ENCODE measurements at places on chromosomes 5 and 9.
A peak's percentile ranks its signal among the peaks of the same experiment; 100 is the strongest.

DNA sequence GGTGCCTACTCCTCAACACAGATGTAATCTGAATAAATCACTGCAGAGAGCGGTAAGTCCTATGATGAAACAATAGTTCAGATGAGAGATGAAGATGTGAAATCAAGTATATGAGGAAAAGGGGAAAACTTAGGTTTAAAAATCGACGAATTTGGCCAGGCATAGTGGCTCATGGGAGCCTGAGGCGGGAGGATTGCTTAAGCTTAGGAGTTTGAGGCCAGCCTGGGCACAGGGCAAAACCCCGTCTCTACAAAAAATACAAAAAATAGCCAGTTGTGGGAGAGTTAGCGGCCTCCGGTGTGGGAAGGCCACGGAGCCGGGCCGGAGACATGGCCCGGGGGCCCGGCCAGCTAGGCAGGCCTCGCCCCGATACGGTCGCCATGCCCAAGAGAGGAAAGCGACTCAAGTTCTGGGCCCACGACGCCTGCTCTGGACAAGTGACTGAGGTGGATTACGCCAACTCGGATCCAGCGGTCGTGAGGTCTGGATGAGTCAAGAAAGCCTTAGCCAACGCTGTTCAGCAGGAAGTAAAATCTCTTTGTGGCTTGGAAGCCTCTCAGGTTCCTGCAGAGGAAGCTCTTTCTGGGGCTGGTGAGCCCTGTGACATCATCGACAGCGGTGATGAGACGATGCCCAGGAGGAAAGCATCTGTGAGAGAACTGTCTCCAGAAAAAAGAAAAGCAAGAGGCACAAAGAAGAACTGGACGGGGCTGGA, 62.8 kb upstream of the SUB1 start:
- DNase-seq: no peak

GRCh38 chr5:55699041-55699688, 13.0 kb downstream of the SLC38A9 start:
- DNase-seq: no peak

DNA sequence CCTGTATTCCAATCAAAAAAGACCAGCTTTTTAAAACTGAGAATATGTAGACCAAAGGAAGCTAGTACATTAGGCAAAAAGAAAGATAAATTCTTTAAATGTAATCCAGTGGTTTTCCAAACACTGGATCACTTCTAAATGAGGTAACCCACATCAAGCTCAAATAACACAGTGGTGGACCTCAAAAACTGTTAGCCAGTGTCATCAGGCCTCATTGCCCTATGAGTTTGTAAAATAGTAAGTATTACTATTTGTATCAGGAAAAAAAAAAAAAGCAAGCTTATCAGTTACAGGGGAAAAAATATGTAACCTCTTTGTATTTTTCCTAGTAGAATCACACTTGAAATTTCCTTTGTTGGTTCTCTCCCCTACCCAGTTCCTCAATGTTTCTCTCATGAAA, 6.7 kb downstream of the MTX3 start:
- no peak for DNase-seq

DNA sequence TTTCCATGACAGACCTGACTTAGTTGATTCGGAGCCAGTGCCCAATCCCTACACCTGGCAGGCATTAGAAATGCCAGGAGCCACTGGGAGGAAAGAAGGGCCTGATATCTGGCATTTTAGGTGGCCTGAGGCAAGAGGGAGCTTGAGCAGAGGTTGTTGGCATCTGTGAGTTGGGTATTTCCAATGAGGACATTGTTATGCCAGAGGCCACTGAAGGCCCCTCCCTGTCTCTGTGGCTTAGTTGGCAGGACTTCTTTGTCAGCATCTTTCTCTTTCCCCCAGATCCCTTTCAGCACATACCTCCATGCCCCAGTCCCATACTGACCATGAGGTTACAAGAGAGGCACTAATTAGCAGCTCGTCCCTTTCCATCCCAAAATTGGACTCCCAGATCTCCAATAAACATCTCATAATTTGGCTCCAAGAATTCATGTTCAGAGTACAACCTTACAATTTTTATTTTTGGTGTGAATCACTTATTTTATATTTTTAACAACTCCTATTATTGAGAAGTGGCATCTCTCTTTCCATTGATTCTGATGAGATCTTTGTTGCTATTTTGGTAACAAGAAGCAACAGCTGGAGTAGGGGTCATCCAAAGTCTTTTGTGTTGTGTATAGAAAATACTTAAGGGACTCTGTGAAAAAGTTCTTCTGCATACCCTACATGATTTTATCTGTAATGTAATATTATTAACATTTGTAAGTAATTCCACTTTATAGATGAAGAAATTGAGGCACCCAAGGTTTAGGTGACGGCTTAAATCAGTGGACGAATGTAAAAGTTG, 68.6 kb upstream of the MAP3K1 start:
- no peak for DNase-seq

DNA sequence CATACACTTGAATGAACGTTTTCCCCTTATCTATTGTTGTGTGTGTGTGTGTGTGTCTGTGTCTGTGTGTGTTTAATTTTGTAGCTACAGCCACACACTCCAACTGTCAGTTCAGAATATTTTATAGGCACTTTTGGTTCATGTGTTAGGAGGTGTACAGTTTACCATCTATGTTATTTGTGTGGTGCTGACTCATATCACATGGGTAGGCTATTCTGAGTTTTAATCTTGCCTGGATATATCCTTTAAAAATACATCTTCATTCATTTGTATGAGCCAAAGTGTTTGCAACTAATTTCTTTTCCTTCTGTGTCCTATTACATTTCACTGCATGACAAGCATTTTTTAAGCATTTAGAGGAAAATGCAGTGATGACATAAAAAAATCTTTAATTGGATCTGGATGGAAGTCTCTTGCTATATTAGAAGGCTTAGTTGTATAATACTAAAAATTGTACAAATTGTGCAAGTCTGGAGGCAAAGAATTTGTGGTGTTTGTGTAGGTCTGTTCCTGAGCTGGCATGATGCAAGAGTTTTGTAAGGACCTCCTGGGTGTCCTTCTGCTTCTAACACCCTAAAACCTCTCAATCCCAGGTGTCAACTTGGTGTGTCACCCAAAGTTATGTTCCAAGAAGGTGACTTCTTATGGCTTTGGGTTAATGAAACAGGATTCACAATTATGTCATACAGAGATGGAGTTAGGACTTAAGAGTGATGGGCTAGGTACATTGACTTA, 52.4 kb upstream of the HMHB1 start:
- DNase-seq: no peak

DNA sequence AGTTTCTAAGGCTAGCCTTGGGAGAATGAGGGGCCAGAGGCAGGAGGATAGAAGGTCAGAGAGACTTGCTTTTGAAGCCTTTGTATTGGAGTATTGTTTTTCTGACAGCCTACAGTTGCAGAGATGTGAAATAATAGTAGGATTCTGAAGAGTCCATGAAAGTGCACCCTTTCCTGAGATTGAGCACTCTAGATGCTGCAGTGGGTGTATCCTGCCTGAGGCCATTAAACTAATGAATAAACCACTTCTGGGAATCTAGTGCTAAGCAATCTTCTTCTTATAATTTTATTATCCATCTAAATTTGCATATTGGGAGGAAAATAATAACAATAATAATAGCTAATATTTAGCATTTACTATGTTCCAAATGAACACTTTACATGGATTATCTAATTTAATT, 19.3 kb upstream of the NNT start:
- DNase-seq: no peak

DNA sequence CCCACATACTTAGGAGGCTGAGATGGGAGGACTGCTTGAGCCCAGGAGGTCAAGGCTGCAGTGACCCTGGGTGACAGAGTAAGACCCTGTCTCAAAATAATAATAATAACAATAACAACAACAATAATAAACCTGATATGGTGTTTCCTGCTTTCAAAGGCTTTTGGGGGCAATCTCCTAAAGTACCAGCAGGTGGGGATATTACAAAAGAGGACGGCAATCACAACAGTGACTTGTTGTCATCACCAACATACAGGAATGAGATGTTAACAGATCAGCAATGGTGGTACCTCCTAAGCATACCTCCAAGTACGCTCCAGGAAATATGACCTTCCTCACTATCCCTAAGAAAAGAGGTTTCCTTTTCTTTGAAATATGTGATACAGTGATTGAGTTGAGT, 91.1 kb upstream of the RNF180 start:
- DNase-seq: peak; percentile 16

- no peak for DNase-seq
These were observed 26.6 kb upstream of the PIP5K1B start for GRCh38 chr9:68678430-68678829.

GRCh38 chr9:98794802-98795201, 1.6 kb downstream of the ANKS6 start:
- DNase-seq: no peak

DNA sequence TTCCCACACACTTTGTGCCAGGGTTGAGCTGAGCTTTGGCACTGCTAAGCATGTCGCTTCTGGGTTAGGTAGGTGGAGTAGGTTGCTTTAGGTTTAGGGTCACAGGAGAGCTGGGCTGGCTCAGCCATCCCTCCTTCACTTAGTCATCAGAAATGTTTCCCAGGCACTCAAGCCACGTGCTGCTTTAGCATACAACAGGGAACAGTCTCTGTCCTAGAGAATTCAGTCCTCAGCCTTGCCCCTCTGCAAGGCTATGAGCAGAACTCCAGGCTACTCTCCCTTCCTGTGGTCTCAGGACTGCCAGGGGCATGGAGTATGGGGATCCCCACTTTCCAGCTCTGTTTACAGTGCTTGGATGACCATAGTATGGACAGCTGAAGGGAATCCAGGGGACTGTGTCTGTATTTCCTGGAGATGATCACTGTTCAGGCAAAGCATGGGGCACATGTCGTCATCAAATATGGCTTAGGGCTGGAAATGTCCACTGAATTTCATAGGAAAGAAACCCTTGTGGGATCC, 7.5 kb upstream of the ANKRD33B start:
- no peak for DNase-seq

GRCh38 chr5:8383616-8384015, 514.7 kb downstream of the MTRR start:
- DNase-seq: no peak

DNA sequence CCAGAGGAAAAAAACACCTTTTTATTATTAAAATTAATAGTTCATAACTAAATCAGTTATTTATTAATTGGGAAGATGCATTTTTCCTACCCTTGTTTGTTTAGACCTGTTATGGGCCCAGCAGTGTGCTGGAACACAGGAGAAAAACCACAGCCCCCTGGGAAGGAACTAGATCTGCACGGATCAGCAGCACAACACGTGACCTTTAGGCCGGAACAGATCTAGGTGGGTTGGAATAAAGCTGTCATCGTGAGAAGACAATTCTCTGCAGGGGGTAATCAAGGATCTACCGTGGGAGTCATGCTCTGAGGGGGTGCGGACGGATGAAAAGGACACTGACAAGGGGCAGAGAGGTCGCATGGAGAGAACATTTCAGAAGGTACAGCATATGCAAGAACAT, 95.8 kb upstream of the SPATA31C2 start:
- DNase-seq: no peak

DNA sequence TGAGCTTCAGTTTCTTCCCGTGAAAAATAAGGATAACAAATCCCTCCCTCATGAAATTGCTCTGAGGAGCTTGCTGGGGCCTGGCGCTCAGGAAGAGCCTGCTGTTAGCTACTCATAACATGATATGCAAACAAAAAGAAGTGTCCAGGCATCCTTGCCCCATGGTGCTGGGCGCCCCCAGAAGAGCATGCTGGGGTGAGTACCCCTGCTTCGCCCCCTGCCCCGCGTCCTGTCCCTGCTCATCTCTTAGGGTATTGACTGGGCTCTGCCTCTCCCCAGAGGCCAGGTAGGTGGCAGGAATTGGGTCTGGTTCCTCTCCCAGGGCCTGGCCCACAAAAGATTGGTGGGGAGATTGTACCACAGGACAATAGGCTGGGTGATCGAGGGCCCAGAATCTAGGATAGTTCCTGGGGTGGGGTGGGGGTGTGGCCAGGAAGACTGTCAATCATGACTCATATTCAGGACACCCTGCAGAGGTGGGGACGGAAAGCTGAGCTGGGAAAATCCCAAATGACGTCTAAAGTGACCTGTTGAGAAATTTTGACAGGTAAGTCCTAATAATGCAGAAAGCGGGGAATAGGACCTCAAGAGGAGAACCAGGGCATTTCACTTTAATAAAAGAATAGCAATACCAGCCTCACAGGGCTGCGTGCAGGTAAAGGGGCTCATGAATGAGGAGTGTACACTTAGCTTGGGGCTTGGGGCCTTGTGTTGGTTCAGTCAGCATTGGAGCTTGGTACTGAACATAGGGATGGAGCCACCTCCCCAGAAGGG, 8.9 kb downstream of the PITX1 start:
- no peak for DNase-seq

- DNase-seq: no peak
These were observed 4.1 kb downstream of the LMX1B start for GRCh38 chr9:126617823-126618165.

- no peak for DNase-seq
These were observed 3.8 kb downstream of the LHFPL2 start for GRCh38 chr5:78644741-78645300.

GRCh38 chr9:115717298-115717697, 436.3 kb upstream of the PAPPA start:
- DNase-seq: no peak

- DNase-seq: no peak
These were observed 234.5 kb downstream of the PCSK1 start for GRCh38 chr5:96198356-96199058.

Measured in hippocampal formation (tissue), 2 donors.